ENCODE measurements at places on chromosomes 13 and 19.

DNA sequence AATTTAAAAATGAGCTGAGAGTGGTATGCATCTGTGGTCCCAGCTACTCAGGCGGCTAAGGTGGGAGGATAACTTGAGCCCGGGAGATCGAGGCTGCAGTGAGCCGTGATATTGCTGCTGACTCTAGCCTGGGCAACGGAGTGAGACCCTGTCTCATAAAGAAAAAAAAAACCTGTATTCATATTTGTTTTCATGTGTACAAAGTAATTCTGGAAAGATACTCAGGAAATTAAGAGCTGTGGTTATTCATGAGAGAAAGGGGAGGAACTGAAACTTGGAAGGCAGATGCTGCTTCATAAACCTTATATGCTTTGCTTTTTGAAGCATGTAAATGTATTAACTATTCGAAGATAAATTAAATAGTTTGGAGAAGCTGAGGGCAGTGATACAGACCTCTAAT lies 8.8 kb upstream of the RLN3 start:
- DNase-seq: no peak

DNA sequence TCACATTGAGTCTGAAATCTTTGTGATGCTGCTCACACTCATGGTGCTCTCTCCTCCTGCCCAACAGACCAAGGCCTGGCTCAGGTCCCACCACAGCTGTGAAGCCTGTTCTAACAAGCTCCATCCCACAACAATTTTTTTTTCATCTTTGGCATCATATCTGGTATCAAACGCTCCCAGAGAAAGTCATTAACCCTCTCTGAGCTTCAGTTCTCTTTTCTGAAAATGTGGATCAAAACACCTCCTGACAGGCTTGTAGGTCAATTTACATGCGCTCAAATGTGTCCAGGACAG lies 224.4 kb downstream of the LACC1 start:
- DNase-seq: no peak

DNA sequence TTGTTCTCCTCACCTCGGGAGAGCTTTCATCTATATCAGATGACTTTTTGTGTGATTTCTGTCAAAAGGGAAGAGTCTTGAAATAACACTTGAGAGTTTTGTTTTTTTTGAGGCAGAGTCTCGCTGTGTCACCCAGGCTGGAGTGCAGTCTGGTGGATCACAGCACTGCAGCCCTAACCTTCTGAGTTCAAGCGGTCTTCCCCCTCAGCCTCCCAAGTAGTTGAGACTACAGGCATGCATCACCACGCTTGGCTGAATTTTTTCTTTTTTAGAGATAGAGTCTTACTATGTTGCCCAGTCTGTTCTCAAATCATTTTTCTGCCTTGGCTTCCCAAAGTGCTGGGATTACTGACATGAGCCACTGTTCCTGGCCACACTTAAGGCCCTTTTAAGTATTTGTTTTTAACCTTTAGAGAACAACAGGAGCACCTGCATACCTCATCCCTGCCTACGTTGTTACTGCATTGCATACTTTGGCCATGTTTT lies 11.4 kb downstream of the NDFIP2 start:
- DNase-seq: no peak

GRCh38 chr13:31200637-31200971 lies 829 bp downstream of the B3GLCT start:
- peak; percentile 21 for DNase-seq

DNA sequence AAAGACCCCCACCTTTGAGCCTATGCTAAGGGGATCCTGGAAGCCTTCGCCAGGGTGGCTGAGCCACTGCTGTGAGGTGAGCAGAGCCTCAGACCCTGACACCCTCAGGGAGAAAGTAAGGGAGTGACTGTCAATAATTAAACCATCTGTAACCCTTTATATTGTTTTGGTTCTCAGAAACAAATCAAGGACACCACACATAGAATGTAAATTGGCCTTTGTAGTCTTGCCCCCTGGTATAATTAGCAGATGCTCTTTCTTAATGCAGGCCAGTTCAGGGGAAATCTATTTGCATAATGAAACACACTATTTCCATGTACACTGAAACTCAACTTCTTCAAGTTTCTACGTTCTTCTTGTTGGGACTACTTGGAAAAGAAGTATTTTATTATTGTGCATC lies 127.7 kb upstream of the EDNRB start:
- no peak for DNase-seq

DNA sequence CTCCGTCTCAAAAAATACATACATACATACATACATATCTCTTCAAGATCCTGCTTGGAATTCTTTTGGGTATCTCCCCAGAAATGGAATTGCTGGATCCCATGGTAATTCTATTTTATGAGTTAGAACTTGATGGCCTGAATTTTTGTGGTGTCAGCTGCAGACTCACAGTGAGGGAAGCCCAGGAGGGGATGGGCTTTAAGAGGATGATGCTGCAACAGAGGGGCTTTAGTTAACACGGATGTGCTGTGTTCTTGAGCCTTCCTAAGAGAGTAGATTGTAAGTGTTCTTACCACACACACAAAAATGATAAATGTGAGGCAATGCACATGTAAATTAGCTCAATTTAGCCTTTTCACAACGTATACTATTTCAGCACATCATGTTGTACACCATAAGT lies 31.8 kb downstream of the CACNG6 start:
- no peak for DNase-seq

DNA sequence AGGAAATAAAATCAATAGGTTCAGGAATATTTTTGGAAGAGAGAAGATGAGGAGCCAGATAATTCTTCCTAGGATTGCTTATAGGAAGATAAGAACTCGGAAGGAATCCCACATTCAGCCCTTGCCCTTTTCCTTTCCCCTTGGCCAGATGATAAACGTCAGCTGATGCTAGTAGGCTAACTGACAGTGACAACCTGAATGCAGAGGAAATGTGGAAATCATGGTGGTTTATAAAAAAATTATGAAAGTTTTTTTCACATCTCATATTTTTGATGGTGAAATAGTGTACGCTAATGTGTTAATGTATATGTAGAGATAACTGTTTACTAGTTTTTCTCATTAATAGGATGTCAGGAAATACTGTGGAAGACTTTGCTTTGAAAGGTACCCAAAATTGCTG lies 56.9 kb downstream of the EDNRB start:
- DNase-seq: no peak

DNA sequence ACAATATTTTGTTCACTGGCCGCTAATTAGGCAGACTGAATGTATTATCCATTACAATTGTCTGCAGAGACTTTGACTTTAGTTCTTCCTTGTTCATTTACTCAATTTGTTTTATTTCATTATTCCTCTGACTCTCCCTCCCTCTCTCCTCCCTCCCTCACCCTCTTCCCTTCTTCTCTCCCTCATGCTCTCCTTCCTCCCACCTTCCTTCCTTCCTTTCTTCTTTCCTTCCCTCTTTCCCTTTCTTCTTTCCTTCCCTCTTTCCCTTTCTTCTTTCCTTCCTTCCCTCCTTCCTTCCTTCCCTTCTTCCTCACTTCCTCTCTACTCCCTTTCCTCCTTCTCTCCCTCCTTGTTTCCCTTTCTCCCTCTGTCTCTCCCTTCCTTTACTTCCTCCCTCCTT lies 1591.0 kb upstream of the SLC10A2 start:
- DNase-seq: no peak

DNA sequence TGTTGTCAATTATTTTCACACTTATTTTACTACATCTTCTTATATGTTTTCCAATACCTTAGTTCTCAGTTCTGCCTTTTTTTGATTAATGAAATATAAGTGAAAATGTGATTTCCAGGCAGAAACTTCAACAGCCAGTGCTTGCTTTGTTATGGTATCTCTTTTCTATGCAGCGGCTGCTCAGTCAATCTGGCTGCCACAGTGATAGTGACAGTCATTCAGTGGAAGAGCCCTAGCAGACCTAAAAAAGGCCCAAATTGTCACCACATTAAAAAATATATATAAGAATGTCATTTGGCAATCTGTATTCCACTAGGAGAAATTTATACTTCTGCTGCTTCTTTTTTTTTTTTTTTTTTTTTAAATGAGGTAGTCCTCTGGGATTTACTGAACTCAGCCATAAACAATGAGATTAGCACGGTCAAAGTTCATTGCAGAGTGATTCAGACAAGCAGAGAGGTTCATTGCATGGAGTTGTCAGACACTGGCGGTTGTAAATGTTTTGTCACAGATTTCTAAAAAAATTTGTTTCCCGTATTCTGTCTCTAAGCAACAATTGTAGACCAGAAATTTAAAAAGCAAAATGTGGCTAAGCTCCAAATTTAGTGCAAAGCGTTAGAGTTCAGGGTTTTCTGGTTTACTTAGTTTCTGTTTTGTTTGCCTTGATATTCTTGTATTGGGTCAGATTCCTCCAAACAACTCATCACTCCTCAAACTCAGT lies 94.7 kb upstream of the PRR20A start:
- DNase-seq: peak; percentile 9

- DNase-seq: no peak
These were observed 203.4 kb downstream of the GPC5 start for GRCh38 chr13:91601807-91602206.

GRCh38 chr13:88115976-88116375 lies 444.8 kb downstream of the SLITRK5 start:
- no peak for DNase-seq

- no peak for DNase-seq
These were observed 472.8 kb upstream of the SGCG start for GRCh38 chr13:22707946-22708345.

DNA sequence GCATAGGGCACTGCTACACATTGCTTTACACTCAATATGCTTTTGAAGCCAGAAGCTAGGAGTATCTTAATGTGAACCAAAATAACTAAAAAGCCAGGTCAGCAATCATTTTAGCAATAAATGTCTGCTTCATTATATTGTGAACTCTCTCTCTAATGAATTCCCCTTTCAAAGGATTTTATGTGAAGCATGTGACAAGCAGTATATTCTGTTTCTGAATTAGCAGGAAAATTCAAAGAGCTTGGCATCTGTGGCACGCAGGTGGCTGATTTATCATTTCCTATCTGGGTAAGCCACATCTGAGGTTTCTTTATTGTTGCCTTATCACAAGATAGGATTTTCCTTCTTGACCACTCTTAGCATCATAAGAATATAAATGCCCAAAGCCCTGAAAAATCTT lies 56.8 kb upstream of the KLF12 start:
- no peak for DNase-seq

GRCh38 chr19:16366433-16367260 lies 42.0 kb downstream of the KLF2 start:
- peak; percentile 76 for DNase-seq

- peak; percentile 27 for DNase-seq
These were observed 312.8 kb upstream of the ZNF507 start for GRCh38 chr19:32032561-32032960.

DNA sequence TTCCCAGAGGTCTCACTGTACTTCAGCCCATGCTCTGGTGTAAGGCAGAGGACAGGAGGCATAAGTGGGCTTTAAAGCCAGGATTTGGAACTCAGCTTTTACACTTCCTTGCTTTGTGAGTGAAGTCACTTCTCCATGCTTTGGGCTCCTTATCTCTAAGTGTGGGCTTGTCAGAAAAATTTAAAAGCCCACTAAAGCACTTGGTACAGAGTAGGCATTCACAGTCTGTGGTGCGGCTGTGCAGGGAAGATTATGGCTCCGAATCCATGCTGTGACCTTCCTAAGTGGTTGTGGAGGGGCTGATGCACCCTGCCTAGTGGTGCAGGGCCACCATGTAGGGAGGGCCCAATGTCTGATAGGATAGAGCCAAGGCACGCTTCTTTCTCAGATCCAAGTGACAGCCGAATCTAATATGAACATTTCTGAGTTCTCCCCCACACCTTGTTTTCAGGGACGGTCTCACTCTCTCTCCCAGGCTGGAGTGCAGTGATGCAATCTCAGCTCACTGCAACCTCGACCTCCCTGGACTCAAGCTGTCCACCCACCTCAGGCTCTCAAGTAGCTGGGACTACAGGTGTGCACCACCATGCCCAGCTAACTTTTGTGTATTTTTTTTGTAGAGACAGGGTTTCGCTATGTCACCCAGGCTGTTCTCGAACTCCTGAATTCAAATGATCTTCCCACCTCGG lies 6.9 kb downstream of the TIMM29 start:
- peak; percentile 93 for DNase-seq

Measured in OCI-M1 (cell line).